ENCODE measurements at places on chromosomes 16 and 17.
A peak's percentile ranks its signal among the peaks of the same experiment; 100 is the strongest.

- peaks cover 33% of the 10 kb centered on the region for H3K36me3 ChIP-seq
- peak overlapping the region; percentile 70 for H3K4me3 ChIP-seq
Measured at GRCh38 chr17:2058586-2059546, 4.0 kb downstream of the HIC1 start.

- no peak overlapping the region for H3K4me3 ChIP-seq
- H3K36me3 ChIP-seq, result no peaks in the 10 kb centered on the region
- no peak for DNase-seq
- no peaks in the 10 kb centered on the region for H3K4me1 ChIP-seq
- no peak overlapping the region for H3K27ac ChIP-seq
Measured at GRCh38 chr16:12602811-12603698, 200.6 kb downstream of the CPPED1 start.

GRCh38 chr16:65119435-65119834 is 2.4 kb downstream of the CDH11 start:
- peaks cover 12% of the 10 kb centered on the region for H3K4me1 ChIP-seq
- peaks cover 3% of the 10 kb centered on the region for H3K36me3 ChIP-seq
- peak; percentile 32 for DNase-seq

DNA sequence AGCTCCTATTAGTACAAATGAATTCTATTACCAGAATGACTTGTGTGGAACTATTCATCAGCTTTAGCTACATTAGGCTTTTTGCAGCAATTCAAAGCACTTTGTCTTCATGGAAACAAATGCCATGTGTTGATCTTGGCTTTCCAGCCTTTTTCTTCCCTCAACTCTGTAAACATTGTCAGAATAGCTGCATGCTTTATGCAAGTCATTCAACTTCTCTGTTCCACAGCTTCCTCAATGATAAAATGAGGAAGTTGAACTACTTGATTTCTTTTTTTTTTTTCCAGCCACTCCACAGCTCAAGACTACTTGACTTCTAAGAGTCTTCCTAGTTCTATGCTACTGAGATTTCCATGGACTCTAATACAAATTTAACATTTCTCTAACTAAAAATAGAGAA is 41.1 kb downstream of the KIAA0753 start:
- H3K4me1 ChIP-seq, result no peaks in the 10 kb centered on the region
- no peak overlapping the region for H3K27ac ChIP-seq
- H3K27me3 ChIP-seq, result no peaks in the 10 kb centered on the region
- H3K36me3 ChIP-seq, result peaks cover 89% of the 10 kb centered on the region
- no peak overlapping the region for H3K4me3 ChIP-seq

DNA sequence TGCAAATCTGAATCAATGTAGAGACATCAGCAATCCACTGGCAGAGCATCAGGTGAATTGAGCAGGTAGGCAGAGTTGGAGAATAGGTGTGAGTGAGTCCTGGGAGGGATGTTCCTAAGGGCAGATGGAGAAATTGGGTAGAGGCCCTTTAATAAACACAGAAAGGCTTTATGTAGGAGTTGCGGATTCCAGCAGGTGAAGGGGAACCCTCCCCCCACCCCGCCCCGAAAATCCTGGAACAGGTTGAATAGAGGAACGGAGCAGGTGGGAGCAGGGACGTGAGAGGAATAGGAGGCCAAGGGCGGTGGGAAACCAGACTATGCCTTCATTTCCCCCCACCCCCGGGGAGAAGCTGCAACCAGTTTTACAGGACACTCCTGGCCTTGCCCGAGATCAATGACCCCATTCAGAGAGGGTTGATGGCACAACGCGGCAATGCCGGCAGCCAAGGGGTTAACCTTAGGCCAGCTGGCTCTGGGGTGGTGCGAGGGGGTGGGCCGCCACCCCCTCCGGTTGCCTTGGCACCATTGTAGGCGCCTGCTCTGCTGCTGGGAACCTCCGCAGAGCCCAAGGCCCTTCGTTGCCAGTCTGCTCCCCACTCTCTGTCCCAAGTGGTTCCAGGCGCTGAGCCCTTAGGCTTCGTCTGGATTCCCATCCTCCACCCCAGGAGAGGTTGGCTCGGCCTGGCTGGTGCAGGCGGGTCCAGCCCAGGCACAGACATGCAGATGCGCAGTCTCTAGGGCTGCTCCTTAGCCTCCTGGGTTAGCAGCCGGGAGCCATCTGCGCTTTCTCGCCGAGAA is 814 bp upstream of the RUNDC3A start:
- H3K27me3 ChIP-seq, result peaks cover 62% of the 10 kb centered on the region
- no peak overlapping the region for H3K27ac ChIP-seq
- H3K36me3 ChIP-seq, result no peaks in the 10 kb centered on the region
- H3K4me1 ChIP-seq, result peaks cover 21% of the 10 kb centered on the region
- H3K4me3 ChIP-seq, result peak overlapping the region; percentile 29

DNA sequence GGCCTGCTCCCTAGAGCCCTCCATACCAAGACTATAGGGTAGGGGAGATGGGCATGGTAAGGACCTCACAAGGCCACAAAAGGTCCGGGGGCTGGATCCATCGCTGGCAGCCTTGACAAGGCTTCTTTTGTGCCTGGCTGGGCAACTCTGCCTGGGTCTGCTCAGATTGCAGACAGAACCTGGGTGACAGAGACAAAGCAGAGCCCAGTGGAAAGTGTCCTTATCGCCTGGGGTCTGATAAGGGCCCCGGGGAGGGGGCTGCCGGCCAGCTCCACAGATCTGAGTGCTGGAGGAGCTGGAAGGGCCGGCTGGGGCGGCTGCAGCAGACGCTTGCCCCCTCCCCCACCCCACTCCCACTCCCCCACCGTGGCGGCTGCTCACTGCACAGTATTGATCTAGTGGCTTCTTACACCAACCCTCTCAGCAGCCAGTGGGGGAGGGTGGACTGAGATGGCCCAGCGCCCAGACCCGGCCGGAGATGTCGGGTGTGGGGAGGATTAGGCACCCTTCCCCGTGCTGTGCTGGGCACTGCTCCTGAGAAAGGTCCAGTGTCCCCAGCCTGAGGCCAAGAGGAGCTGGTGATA is 7.2 kb downstream of the MMP15 start:
- H3K4me1 ChIP-seq, result peaks cover 20% of the 10 kb centered on the region
- H3K36me3 ChIP-seq, result no peaks in the 10 kb centered on the region
- H3K27ac ChIP-seq, result no peak overlapping the region
- H3K4me3 ChIP-seq, result no peak overlapping the region

DNA sequence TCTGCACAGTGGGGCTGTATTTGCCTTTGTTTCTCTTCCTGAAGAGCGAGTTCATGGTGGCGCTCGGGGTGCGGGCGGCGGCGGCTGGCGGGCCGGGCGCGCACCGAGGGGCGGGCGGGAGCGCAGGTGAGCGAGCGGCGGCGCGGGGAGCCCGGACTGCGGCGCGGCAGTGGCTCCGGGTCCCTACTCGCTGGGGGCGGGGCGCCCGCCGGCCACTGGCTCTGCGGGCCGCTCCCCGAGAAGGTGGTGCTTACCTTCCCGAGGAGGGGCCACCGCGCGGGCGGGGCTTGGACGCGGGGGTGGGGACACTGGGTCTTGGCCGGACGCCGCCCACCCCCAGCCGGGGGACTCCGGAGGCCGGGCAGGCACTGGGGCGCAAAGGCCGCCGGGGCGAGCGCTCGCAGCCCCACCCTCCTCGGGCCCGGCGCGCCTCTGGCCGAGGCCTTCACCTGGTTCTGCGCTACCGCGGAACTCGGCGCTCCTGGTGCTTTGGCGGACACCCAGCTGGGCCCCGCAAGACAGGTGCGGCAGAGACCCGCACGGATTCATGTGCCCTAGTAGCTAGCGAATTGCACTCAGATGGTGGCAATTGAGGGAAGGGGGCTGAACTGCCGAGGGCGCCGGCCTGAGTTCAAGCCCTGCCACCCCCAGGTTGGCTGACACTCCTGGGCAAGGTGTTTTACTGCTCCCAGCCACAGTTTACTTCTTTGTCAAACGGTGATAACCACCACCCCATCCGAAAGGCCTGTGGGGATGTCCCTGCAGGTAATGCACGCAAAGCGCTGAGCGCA is at the start of gene PPL:
Gene PPL, minus strand, starts transcription at position 158 of the 791 bp plus-strand sequence. Its CDS starts 103 bp downstream, at position 55.
- peaks cover 35% of the 10 kb centered on the region for H3K4me1 ChIP-seq
- peaks cover 11% of the 10 kb centered on the region for H3K36me3 ChIP-seq
- peak within 1 kb of the TSS; percentile 71 for H3K4me3 ChIP-seq
- DNase-seq, result no peak
- no peak within 1 kb of the TSS for H3K27ac ChIP-seq
- H3K27me3 ChIP-seq, result no peaks in the 10 kb centered on the region

DNA sequence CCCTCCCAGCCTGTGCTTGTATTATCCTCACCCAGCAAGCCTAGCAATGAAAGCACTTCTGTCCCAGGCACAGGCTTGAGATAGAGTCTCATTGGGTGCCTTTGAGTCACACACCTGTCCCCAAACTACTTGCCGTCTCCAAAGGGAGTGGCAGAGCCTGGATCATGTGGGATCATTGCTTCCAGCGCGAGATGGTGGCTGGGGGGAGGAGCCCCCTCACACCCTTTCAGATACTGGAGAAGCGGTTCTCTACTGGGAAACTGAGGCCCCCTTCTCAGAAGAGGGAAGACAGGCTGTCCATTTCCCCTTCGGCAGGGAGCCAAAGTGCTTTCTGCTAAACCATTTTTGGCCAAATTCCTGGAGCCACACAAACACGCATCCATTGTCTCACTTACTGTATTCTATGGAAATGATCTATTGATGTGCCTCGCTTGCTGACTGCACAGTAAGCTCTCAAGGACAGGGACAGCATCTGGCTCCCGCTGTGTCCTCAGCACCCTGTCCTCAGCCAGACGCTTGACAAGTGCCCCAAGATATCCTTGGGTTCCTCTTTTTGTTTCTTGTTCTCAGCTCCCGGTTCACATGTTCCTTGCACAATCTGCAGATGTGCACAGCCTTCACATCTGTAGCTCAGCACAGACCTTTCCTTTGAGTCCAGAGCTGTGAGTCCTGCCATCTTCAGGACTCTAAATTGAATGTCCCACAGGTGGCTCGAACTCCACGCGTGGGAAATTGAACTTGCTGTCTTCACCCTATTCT is 26.0 kb upstream of the DLX3 start:
- H3K27me3 ChIP-seq, result peaks cover 11% of the 10 kb centered on the region
- peaks cover 7% of the 10 kb centered on the region for H3K4me1 ChIP-seq
- H3K4me3 ChIP-seq, result no peak overlapping the region
- no peak overlapping the region for H3K27ac ChIP-seq
- no peaks in the 10 kb centered on the region for H3K36me3 ChIP-seq

DNA sequence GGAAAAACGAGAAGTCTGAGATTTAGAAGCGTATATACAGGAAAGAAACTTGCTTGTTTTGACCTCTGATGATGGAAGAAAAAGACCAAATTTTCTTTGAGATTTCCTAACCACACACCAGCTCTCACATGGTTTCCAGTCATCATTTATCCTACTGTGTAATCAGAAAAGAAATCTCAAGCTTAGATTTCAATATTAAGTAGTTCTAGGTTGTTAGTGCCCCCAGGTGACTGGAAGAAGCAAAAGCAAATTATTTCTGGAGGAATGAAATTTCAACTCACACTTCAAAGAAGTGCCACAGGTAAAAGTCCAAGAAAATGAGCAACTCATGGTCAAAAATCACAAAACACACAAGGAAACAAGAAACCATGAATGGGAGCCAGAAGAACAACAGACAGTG is 51.8 kb upstream of the KDM6B start:
- H3K27me3 ChIP-seq, result peaks cover 39% of the 10 kb centered on the region
- H3K4me1 ChIP-seq, result no peaks in the 10 kb centered on the region
- DNase-seq, result peak; percentile 9
- H3K36me3 ChIP-seq, result no peaks in the 10 kb centered on the region

DNA sequence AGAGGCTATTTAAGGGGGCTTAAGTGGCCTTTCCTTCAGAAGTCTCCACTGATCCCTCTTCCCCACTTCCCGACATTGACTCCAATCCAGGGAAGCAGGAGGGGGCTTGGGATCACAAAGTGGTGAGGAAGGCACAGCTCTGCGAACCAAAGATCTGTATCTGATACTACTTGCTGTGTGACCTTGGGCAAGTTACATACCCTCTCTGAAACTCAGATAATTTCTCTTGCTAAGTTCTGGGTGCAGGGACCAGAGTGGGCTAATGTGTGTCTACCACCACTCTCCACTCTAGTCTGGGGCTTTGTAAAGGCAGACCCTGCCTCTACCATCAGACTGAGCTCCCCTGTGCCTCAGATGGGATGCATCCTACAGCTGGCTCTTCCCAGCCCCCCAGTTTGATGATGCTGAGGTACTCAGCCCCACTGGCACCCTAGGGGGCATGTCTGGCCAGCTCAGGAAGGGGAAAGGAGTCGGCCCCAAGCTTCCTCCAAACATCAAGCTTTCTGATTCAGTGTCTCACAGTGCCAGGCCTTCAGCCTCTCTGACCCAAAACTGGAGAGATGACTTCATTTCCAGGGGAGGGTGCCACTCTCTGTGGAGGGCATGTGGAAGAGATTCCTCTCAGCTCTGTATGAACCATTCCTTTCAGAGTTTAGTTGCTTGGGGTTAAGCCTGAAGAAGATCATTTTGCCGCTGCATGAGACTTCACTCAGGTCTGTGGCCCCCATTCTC is 10.9 kb downstream of the DLX4 start:
- no peaks in the 10 kb centered on the region for H3K36me3 ChIP-seq
- no peak overlapping the region for H3K4me3 ChIP-seq
- DNase-seq, result no peak
- H3K27me3 ChIP-seq, result peaks cover 80% of the 10 kb centered on the region
- no peak overlapping the region for H3K27ac ChIP-seq

DNA sequence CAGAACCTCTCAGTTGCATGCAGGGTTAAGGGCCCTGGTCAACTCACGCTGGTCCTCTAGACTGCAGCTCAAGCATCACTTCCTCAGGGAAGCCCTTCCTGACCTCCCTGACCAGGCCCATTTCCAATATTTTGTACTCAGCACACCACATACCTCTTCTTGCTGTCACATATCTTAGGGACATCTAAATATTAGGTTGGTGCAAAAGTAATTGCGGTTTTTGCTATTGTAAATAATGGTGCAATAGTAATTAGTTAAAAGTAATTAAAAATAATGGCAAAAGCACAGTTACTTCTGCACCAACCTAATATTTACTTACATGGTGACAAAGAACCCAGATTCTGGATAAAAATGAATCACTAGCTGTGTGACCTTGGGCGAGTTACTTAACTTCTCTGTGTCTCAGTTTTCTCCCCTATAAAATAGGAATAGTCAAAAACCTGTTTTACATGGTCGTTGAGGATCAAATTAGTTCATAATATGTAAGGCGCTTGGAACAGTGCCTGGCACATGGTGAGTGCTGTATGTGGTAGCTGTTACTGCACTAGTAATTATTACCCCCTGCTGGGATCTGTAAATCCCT is 177.4 kb downstream of the PRKCB start:
- H3K36me3 ChIP-seq, result no peaks in the 10 kb centered on the region
- no peak overlapping the region for H3K27ac ChIP-seq
- no peak overlapping the region for H3K4me3 ChIP-seq
- no peaks in the 10 kb centered on the region for H3K4me1 ChIP-seq
- DNase-seq, result no peak

GRCh38 chr17:59328601-59329000 is 2.9 kb upstream of the YPEL2 start:
- no peak overlapping the region for H3K27ac ChIP-seq
- no peaks in the 10 kb centered on the region for H3K27me3 ChIP-seq
- peak; percentile 38 for DNase-seq

GRCh38 chr17:5846001-5846400 is 224.2 kb upstream of the WSCD1 start:
- H3K27ac ChIP-seq, result no peak overlapping the region
- H3K4me1 ChIP-seq, result peaks cover 2% of the 10 kb centered on the region
- H3K27me3 ChIP-seq, result no peaks in the 10 kb centered on the region
- no peaks in the 10 kb centered on the region for H3K36me3 ChIP-seq
- H3K4me3 ChIP-seq, result no peak overlapping the region

Data from mesenchymal stem cell (in vitro differentiated cells and primary cell).